ENCODE measurements at places on chromosomes 6 and 20.

DNA sequence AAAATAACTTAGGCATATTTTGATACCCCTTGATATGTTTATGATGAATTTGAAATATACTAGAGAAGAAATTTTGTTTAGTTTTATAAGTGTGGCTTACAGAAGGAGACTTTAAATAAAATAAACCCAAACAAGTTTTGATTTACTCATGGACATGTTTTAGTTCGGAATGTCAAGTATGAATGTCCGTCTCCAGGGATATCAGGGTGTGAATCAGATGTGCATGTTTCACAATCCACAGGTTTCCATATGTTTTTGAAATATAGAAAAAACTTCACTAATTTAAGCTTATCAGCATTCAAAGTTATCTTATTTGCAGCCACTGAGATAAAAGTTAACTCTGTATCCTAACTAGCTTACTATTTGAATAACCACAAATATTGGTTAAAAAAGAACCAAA is 51.5 kb downstream of the PLCB1 start:
- peak; percentile 40 for DNase-seq

- DNase-seq = no peak
These were observed 120.1 kb upstream of the CDYL start for GRCh38 chr6:4656106-4656505.

- no peak for DNase-seq
These were observed 285.6 kb upstream of the SGK1 start for GRCh38 chr6:134603561-134603960.

GRCh38 chr6:1321738-1322137 is 9.8 kb downstream of the FOXQ1 start:
- peak; percentile 33 for DNase-seq

DNA sequence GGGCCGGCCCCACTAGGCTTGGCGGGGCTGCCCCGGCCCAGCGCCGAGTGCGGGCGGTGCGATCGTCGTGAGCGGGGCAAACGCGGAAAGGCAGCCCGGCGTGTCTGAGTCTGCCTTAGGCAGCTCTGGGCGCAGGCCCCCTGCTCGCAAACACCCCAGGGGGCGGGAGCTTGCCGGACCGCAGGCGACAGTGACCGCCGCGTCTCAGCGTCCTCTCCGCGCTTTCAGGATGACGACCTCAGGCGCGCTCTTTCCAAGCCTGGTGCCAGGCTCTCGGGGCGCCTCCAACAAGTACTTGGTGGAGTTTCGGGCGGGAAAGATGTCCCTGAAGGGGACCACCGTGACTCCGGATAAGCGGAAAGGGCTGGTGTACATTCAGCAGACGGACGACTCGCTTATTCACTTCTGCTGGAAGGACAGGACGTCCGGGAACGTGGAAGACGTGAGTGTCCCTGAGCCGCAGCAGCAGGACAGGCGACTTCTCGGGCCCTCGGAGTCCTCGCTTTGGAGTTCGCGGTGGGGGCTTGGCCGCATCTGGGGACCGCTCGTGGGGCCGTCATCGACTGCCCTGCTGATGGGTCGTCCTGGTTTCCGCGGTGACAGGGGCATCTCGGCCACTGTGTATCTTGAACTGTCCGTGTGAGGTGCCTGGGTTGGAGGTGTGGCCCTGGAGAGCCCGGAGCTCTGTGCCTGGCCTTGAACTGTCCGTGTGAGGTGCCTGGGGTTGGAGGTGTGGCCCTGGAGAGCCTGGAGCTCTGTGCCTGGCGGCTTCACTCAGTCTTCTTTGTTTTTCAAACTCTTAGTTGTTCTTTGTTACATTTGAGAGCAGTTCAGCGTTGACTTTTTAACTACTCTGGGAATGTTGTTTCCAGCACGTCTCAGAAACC is 786 bp downstream of the ADRM1 start:
- peak; percentile 41 for DNase-seq

- DNase-seq = no peak
These were observed 40.3 kb downstream of the RSPO4 start for GRCh38 chr20:961768-962167.

DNA sequence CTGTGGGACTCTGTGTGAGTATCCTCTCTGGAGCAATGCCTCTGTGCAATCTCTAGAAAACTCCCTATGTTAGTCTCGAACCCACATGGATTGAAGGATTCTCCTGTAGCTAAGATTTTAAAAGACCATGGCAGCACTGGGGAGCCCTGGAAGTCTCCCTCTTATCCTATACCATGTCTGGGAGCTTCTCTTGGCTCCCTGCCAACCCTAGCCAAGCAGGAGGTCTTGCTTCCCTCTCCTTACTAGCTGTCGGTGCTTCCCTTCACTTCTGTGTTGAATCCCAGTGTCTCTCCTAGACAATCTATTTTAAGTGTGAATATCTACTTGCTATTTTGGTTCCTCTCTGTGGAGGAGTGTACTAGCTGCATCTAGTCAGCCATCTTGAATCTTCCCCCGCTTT is 118.8 kb upstream of the NRN1 start:
- no peak for DNase-seq

- no peak for DNase-seq
These were observed 309.4 kb upstream of the RNF24 start for GRCh38 chr20:4324611-4325243.
